ENCODE measurements at places on chromosomes 5 and 9.
A peak's percentile ranks its signal among the peaks of the same experiment; 100 is the strongest.

GRCh38 chr5:60806591-60807243 lies 37.4 kb downstream of the ELOVL7 start:
- H3K27ac ChIP-seq, result no peak overlapping the region
- no peaks in the 10 kb centered on the region for H3K4me1 ChIP-seq
- H3K27me3 ChIP-seq, result no peaks in the 10 kb centered on the region
- no peak overlapping the region for H3K4me3 ChIP-seq
- no peaks in the 10 kb centered on the region for H3K36me3 ChIP-seq

- no peak overlapping the region for H3K27ac ChIP-seq
- no peak for DNase-seq
- no peaks in the 10 kb centered on the region for H3K27me3 ChIP-seq
Measured at GRCh38 chr5:143331956-143332355, 71.5 kb downstream of the NR3C1 start.

GRCh38 chr9:16030528-16031185 lies 477.8 kb downstream of the CCDC171 start:
- no peak overlapping the region for H3K27ac ChIP-seq
- no peak overlapping the region for H3K4me3 ChIP-seq
- H3K36me3 ChIP-seq, result no peaks in the 10 kb centered on the region
- peaks cover 8% of the 10 kb centered on the region for H3K4me1 ChIP-seq
- peak; percentile 51 for DNase-seq

DNA sequence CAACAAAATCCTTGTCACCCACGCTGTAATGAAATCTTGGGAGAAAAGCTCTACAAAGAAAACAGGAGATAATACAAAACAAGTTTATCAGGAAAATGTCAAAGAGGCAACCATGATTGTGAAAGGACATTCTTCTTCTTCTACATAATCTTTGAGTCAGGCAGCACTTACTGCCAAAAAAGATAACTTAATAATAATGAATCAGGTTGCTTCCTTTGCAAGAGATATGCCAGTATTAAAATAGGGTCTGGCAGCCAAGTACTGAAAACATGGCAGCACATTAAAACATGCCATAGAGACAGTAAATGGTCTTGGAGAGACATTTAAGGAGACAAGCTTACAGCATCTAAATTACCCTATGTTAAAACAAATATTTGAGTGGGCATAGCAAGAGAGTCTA lies 1573.4 kb downstream of the EFNA5 start:
- no peaks in the 10 kb centered on the region for H3K27me3 ChIP-seq
- no peak overlapping the region for H3K27ac ChIP-seq
- no peaks in the 10 kb centered on the region for H3K36me3 ChIP-seq
- no peaks in the 10 kb centered on the region for H3K4me1 ChIP-seq
- no peak overlapping the region for H3K4me3 ChIP-seq

- peaks cover 3% of the 10 kb centered on the region for H3K4me1 ChIP-seq
- H3K27me3 ChIP-seq, result no peaks in the 10 kb centered on the region
- no peak overlapping the region for H3K27ac ChIP-seq
Measured at GRCh38 chr5:172885597-172886340, 51.7 kb downstream of the ERGIC1 start.

DNA sequence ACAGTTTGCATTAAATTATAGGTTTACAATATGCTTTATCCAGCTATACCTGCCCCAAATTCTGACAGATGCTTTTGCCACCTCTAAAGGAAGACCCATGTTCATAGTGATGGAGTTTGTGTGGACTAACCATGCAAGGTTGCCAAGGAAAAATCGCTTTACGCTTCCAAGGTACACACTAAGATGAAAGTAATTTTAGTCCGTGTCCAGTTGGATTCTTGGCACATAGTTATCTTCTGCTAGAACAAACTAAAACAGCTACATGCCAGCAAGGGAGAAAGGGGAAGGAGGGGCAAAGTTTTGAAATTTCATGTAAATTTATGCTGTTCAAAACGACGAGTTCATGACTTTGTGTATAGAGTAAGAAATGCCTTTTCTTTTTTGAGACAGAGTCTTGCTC lies 41.0 kb downstream of the FXN start:
- H3K36me3 ChIP-seq, result peaks cover 17% of the 10 kb centered on the region
- H3K4me3 ChIP-seq, result no peak overlapping the region
- H3K27ac ChIP-seq, result no peak overlapping the region

- DNase-seq, result no peak
- no peak overlapping the region for H3K4me3 ChIP-seq
- no peaks in the 10 kb centered on the region for H3K36me3 ChIP-seq
- H3K4me1 ChIP-seq, result no peaks in the 10 kb centered on the region
Measured at GRCh38 chr5:72495410-72495809, 11.8 kb downstream of the ZNF366 start.

GRCh38 chr9:71514344-71514975 lies 253.9 kb downstream of the CEMIP2 start:
- H3K4me3 ChIP-seq, result no peak overlapping the region
- H3K27ac ChIP-seq, result no peak overlapping the region
- no peak for DNase-seq
- H3K36me3 ChIP-seq, result no peaks in the 10 kb centered on the region
- H3K4me1 ChIP-seq, result no peaks in the 10 kb centered on the region

GRCh38 chr5:160271836-160272235 lies 40.5 kb downstream of the CCNJL start:
- no peak overlapping the region for H3K4me3 ChIP-seq
- H3K27ac ChIP-seq, result no peak overlapping the region
- H3K27me3 ChIP-seq, result peaks cover 2% of the 10 kb centered on the region
- no peaks in the 10 kb centered on the region for H3K36me3 ChIP-seq
- DNase-seq, result no peak

GRCh38 chr9:133534346-133535291 lies at the start of gene ADAMTSL2:
TSS of gene ADAMTSL2 (plus strand) at chr9:133534704. CDS start at chr9:133536713, 2,009 bp downstream.
- no peak within 1 kb of the TSS for H3K4me3 ChIP-seq
- no peaks in the 10 kb centered on the region for H3K36me3 ChIP-seq
- H3K4me1 ChIP-seq, result no peaks in the 10 kb centered on the region
- no peak for DNase-seq
- H3K27me3 ChIP-seq, result peaks cover 17% of the 10 kb centered on the region
- no peak within 1 kb of the TSS for H3K27ac ChIP-seq

GRCh38 chr5:174945853-174946252 lies 221.5 kb downstream of the MSX2 start:
- H3K4me3 ChIP-seq, result no peak overlapping the region
- no peaks in the 10 kb centered on the region for H3K4me1 ChIP-seq
- H3K27me3 ChIP-seq, result peaks cover 4% of the 10 kb centered on the region
- H3K27ac ChIP-seq, result no peak overlapping the region
- H3K36me3 ChIP-seq, result no peaks in the 10 kb centered on the region

GRCh38 chr9:132485393-132485792 lies 75.4 kb downstream of the CFAP77 start:
- H3K4me3 ChIP-seq, result no peak overlapping the region
- no peak overlapping the region for H3K27ac ChIP-seq
- peaks cover 58% of the 10 kb centered on the region for H3K27me3 ChIP-seq
- no peak for DNase-seq
- peaks cover 2% of the 10 kb centered on the region for H3K36me3 ChIP-seq

DNA sequence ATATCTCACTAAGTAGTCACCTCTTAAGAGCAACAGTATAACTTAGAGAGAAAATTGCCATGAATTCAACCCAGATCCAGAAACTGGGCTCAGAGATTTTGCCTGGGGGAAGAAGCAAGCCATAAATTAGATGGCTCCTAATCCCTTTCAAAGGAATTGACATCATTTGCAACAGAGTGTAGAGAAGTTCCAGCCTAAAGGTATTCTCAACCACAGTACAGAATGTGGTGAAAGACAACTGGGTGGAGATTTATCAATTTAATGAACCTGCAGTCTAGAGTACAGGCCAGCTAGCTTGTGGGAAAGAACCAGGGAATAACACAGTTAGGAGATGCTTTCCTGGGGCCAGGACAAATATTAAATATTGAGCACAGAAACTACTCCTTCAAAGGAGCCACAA lies 39.6 kb downstream of the CDKL3 start:
- peaks cover 6% of the 10 kb centered on the region for H3K36me3 ChIP-seq
- H3K27ac ChIP-seq, result no peak overlapping the region
- H3K27me3 ChIP-seq, result peaks cover 11% of the 10 kb centered on the region
- H3K4me1 ChIP-seq, result peaks cover 4% of the 10 kb centered on the region
- no peak for DNase-seq

- no peaks in the 10 kb centered on the region for H3K4me1 ChIP-seq
- H3K27ac ChIP-seq, result no peak overlapping the region
- H3K36me3 ChIP-seq, result no peaks in the 10 kb centered on the region
- no peak overlapping the region for H3K4me3 ChIP-seq
Measured at GRCh38 chr5:24693609-24694008, 48.8 kb upstream of the CDH10 start.

DNA sequence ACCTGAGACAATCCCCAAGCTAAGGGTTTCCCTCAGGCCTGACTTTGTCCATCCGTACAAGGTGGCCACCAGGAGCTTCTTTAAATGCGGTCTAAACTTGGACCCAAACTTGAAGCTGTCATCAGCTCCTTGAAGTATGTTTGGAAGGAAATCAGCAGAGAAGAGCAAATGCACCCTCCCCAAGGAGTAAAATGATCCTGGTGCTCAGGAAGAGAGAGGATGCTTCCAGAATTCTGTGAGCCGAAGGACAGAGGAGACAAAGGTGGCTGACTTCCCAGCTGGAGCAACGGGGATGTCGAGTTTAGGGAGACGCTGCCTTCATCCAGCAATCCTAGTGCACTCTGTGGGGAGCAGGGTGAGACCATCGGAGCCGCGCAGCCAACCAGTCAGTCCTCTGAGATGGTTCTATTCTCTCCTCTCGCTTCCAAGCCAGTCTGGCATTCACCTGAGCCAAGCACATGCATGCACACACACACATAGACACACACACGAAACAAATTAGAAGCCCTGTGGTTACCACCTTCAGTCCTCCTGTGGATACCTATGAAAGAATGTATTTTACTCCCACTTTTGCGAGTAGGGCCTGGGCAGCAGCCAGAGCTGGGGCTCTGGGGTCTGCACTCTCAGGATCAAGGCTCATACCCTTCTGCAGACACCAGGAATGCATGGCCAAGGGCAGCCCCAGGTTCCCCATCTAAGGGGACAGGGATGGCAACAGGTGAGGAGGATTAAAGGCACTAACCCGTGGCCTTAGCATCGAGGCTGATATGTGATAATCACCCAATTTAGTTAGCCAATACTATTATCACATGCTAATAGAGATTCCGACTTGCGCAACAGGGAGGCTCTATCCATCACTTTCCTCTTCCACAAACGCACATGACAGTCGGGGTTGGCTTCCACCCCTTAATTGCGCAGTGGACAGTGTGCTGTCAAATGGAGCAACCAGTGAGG lies 75.8 kb downstream of the GTF3C4 start:
- H3K27me3 ChIP-seq, result peaks cover 50% of the 10 kb centered on the region
- H3K36me3 ChIP-seq, result no peaks in the 10 kb centered on the region
- H3K4me3 ChIP-seq, result no peak overlapping the region
- no peak overlapping the region for H3K27ac ChIP-seq
- no peaks in the 10 kb centered on the region for H3K4me1 ChIP-seq

- no peak for DNase-seq
- H3K27me3 ChIP-seq, result peaks cover 83% of the 10 kb centered on the region
- H3K4me1 ChIP-seq, result peaks cover 18% of the 10 kb centered on the region
- H3K36me3 ChIP-seq, result no peaks in the 10 kb centered on the region
- peak overlapping the region; percentile 65 for H3K4me3 ChIP-seq
Measured at GRCh38 chr5:73446631-73447529, 1.7 kb downstream of the FOXD1 start.

DNA sequence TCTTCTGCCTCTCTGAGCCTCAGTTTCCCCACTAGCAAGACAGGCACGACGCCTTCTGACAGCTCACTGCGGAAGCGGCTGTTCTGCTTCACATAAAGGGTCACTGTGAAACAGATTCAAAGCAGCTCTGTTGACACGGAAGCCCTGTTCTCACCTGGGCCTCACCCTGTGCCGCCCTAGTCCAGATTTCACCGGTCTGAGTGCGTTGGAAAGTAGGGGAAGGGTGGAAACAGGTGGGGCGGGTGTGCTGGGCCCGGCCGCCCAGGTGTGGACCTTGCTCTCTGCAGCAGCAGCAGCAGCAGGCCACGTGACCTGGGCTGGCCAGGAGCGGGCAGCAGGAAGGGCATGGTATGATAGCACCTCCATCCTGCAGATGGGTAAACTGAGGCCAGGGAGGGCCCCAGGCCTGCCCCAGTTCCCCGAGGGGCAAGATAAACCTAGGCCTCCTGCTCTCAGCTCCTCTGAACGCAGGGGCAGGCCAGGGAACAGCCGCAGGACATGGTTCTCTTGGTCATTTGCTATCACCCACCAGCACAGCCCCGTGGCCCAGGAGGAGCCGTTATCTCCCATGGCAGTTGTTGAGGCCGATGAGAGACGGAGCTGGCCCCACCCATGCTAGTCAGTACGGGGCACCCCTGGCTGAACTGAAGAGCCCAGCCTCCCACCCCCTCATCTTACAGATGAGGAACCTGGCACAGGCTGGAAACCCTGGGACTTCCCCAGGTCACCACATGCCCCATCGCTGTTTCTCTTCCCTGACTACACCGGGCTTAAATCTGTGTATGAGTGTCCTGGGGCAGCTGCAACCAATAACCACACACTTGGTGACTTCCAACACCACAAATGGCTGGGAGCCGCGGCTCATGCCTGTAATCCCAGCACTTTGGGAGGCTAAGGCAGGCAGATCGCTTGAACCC lies 12.1 kb downstream of the PTGES2 start:
- H3K27ac ChIP-seq, result no peak overlapping the region
- peaks cover 3% of the 10 kb centered on the region for H3K4me1 ChIP-seq
- H3K4me3 ChIP-seq, result no peak overlapping the region
- no peaks in the 10 kb centered on the region for H3K27me3 ChIP-seq

- no peaks in the 10 kb centered on the region for H3K27me3 ChIP-seq
- no peaks in the 10 kb centered on the region for H3K36me3 ChIP-seq
- H3K4me3 ChIP-seq, result no peak overlapping the region
- no peak for DNase-seq
- no peak overlapping the region for H3K27ac ChIP-seq
Measured at GRCh38 chr5:156531199-156531598, 204.2 kb downstream of the SGCD start.

GRCh38 chr5:16160706-16161105 lies 18.9 kb downstream of the MARCHF11 start:
- DNase-seq, result no peak
- H3K36me3 ChIP-seq, result no peaks in the 10 kb centered on the region
- no peaks in the 10 kb centered on the region for H3K27me3 ChIP-seq
- no peaks in the 10 kb centered on the region for H3K4me1 ChIP-seq
- H3K4me3 ChIP-seq, result no peak overlapping the region

GRCh38 chr5:87411586-87411972 lies 1.2 kb downstream of the CCNH start:
- no peaks in the 10 kb centered on the region for H3K27me3 ChIP-seq
- H3K27ac ChIP-seq, result peak overlapping the region; percentile 97
- H3K4me1 ChIP-seq, result peaks cover 25% of the 10 kb centered on the region
- DNase-seq, result no peak
- peak overlapping the region; percentile 95 for H3K4me3 ChIP-seq

- no peaks in the 10 kb centered on the region for H3K36me3 ChIP-seq
- peaks cover 56% of the 10 kb centered on the region for H3K27me3 ChIP-seq
- no peak for DNase-seq
- H3K4me3 ChIP-seq, result no peak overlapping the region
- H3K4me1 ChIP-seq, result no peaks in the 10 kb centered on the region
Measured at GRCh38 chr5:54823006-54823405, 162.4 kb downstream of the ESM1 start.

GRCh38 chr5:149834246-149834855 lies 104.2 kb downstream of the PPARGC1B start:
- DNase-seq, result peak; percentile 33
- no peak overlapping the region for H3K27ac ChIP-seq
- no peaks in the 10 kb centered on the region for H3K27me3 ChIP-seq
- no peaks in the 10 kb centered on the region for H3K36me3 ChIP-seq
- H3K4me1 ChIP-seq, result no peaks in the 10 kb centered on the region

Data from T-helper 2 cell treated with Interferon-gamma antibody and Interleukin-4, amounts not matched to agents 5 μg/mL and 100 μg/mL, for 36 hours (primary cell).